ENCODE measurements at places on chromosomes 6 and 20.

DNA sequence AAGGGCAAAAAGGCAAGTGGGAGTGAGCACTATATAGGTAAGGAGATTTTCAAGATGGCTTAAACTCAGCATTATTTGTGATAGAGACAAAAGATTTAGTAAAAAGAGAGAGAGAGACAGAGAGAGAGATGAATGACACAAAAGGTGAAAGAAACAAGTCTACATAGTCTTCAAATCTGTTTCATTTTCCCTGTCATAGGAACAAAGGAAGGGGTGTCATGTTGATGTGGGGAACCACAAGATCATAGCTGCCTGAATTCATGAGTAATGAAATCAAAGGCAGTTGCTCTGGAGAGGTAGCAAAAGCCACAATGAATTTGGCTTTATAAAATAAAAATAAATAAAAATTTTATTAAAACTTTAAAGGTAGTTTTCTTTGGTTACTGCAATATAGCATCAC, 67.2 kb upstream of the PHIP start:
- DNase-seq: no peak

DNA sequence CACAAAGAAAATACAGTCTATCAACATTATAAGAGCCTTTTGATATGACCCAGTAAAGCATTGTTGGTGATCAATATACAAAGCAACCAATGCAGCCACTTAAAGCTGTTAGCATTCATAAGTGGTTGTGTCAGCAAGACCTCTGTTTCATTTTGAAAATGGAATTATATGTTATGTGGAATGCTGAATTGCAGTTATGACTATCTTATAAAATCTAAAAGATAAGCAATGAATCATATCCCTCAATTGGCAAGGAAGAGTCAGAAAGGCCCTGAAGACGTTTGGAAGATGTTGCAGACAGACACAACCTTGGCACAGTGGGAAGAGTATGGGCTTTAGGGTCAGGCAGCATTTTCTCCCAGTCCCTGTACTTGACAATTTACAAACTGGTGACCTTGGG, 93.8 kb upstream of the RNF217 start:
- DNase-seq: no peak

GRCh38 chr20:58645412-58645968, 5.6 kb upstream of the STX16 start:
- DNase-seq: no peak

GRCh38 chr6:106430466-106430865, 69.9 kb downstream of the CRYBG1 start:
- DNase-seq: no peak

GRCh38 chr6:90194371-90194841, 102.2 kb downstream of the BACH2 start:
- DNase-seq: no peak

- no peak for DNase-seq
Observed at GRCh38 chr6:49739423-49739822, 4.8 kb downstream of the CRISP3 start.

GRCh38 chr20:63858393-63859165, 2.7 kb upstream of the ABHD16B start:
- no peak for DNase-seq

DNA sequence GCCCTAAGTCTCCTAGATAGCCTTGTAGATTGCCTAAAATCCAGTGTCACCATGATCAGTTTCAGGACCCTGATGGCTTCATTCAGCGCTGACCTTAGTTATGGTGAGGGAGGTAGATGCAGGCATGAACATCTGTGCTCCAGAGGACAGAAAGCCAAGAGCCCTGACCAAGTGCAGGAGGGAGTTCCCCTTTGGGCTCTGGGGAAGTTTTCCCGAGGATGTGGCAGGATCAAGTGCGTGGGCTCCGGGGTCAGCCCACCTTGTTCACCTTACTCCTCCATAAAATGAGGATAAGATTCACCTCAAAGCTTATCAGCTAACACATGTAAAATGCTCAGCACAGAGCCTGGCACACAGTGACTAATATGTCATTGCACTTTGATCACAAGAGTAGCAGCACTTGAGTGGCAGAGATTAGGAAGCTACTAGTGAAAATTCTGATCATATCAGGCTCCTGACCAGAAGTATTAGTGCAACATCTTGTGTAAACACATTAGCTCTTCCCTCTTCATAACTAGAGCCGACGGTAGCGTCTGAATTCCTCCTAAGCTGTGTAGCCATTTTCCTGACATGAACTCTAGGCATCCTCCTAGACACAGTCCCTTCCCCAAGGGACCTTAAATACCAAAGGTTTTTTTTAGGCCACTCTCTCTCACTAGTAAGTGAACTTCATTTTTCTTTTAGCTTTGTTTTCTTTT, 125.2 kb downstream of the SULF2 start:
- DNase-seq: no peak

GRCh38 chr6:121597654-121598053, 162.2 kb downstream of the GJA1 start:
- no peak for DNase-seq

GRCh38 chr6:159689001-159689400, 4.0 kb downstream of the SOD2 start:
- no peak for DNase-seq

GRCh38 chr20:7856756-7857155, 83.5 kb downstream of the HAO1 start:
- DNase-seq: no peak

- DNase-seq: no peak
Observed at GRCh38 chr6:121652726-121653623, 217.5 kb downstream of the GJA1 start.

- DNase-seq: no peak
Observed at GRCh38 chr6:133863228-133863627, 25.7 kb upstream of the TCF21 start.

DNA sequence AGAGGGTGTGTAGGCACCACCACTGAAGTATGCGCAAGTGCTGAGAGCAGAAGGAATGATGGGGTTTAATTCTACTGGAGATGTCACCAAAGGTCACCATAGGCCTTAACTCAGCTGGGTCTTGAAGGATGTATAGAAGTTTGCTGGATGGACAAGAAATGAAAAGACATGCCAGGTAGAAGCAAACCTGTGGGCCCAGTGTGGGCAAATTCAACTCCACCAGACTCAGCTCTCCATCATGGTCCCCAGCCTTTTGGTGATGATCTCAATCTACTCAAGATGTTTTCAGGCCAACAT, 124.5 kb downstream of the SNX5 start:
- DNase-seq: no peak

- DNase-seq: no peak
Observed at GRCh38 chr6:160088069-160088783, 33.4 kb upstream of the SLC22A1 start.

DNA sequence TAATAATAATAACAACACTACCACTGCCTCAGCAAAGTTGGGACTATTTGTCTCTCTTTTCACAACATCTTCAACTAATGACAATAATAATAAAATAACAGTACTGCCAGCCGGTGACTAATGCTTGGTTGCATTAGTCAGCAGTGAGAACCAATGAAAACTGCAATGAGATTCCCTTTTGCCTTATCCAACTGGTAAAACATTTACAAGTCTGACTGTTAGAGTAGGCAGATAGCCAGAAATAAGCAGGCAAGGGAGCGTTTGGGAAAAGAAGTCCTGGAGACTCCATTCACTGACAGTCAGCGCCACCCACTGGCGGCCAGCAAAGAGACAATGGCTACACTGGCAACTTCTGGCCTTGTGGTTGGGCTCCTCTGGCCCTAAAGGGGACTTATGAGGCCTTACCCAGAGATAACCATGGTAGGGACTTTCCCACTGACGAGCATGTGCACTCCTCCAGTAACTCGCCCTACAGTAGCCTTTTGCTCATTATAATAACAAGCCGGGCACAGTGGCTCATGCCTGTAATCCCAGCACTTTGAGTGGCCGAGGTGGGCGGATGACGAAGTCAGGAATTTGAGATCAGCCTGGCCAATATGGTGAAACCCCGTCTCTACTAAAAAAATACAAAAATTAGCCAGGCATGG, 3.4 kb upstream of the NSFL1C start:
- DNase-seq: no peak

DNA sequence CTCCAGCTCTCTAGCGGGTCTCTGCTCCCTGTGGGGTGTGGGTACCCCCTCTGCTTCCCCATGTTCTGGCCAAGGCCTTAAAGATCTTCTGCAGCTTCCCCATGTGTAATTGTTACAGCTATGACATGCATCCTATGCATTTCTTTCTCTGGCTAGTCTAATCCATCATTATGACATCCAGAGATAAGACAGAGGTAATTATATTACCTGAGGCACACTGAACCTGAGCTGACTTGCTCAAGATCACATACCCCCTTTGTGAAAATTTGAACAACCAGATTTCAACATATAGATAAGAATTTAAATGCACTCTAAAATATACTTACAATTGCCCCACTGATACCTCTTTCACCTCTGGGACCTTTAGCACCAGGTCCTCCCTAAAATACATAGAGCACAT, 102.4 kb downstream of the COL12A1 start:
- no peak for DNase-seq

DNA sequence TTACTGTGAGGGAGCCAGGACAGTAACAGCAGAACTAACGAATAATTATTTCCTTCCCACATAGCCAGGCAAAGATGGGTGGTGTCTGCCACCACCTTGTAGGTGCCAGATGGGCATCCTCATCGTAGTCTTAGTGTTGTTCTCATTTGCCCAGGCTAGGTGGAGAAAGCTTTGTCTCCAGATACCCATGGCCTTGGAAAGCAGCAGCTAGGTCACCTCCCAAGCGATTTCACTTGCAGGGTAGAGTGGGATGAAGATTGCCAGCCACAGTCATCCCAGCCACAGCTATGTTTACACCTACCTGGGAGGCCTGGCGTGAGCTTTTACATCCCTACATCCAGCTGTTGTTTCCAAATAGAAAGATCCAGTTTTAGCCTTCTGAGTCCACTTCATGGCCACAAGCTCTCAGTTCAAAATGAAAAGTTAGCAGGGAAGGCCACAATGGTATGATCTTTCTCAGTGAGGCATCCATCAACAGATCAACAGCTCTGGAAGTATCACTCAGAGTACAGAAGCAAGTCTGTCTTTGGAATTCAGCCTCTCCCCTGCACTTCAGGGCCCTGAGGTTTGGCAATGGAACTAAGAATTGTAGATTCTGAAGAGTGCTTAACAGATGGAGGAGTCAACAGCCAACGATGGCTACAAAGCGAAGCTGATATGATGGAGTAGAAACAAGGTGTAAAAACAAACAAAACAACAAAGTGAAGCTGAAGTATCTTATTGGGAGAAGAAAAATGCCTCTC, 11.0 kb upstream of the SNRPC start:
- DNase-seq: no peak

DNA sequence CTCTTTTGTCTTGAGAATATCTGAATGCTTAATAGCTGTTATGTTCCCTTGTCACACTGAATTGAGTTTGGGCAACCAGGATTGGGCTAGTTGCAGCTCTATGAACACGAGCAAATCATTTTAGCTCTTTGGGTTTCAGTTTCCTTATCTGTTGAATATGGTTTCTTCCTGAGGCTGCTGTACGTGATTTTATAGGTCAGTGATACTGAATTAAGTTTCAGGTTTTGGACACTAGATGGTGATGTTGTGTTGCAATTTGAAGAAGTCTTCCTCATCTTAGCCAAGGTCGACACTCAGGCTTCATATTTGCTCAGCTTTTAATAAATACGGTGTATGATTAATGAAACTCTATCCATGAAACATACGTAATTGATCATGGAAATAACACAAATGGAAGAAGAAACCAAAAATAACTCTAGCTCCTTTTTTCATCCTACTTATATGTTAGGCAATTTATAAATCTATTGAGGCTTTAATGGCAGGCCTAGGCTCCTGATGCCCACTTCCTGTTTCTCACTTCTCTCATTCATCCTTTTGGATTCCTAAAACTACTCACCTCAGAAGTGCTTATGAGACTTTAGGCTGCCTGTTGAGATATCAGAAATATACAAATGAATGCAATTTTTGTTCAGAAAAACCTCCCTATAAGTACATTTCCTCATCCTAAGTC, 354.1 kb upstream of the MAP3K7 start:
- no peak for DNase-seq

DNA sequence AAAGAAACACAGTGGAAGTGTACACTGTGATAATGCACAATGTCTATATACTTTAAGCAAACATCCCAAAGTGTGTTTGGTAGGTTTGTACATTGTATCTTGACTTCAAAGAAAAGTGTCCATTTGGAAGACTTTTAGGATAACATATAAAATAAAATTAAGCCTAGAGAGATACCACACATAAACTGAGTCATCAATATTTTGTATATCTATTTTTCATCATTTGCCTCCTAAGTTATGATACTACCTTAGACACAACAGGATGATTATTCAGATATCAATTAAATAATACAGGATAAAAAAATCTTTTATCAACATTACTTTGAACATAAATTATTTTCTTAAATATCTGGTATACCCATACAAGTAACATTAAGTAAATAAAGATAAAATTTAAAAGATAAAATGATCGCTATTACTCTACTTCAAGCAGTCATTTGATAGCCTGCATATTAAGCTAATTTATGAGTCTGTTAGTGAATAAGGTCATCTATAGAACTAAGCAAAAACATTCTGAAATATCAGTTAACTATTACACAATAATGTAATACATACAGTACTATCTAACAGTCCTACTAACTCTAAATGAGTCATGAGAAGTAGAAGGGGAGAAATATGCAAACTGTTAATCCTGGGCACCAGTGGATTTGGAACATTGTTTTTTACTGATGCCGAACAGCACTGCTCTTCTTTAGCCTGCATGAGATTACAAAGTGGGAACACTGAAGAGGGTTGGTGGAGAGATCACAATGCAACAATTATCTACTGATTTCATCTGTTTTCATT, 158.4 kb upstream of the SIM1 start:
- DNase-seq: no peak

- DNase-seq: no peak
Observed at GRCh38 chr6:158848490-158848895, 29.3 kb upstream of the EZR start.

DNA sequence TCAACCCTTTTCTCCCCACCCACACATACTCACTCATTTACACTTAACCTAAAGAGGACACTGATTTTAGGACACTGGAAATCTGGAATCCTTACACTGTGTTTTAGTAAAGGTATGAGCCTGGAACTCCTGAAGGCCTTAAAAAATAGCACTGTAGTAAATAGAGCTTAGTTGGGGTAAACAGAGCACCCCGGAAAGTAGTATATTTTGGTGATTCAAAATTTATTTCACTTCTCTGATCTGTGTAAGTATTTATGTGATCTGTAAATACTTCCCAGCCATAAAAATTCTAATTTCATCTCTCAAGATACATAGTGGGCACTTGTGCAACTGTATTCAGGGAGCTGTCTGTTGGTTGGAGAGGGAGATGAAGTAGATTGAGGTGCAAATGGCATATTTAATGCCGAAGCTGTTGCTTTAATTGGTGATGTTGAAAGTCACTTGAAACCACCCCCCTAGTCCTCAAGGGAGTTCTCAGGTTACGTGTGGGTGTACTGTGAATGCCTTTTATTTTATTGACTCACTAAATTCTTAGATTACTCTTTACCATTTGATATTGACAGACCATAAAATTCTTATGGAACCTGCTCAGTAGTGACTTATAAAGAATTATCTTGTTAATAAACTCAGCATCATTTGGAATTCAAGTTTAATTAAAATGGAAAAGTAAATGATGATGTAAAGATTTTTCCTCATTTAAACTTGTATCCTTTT, 154.9 kb downstream of the SOX4 start:
- DNase-seq: no peak

Measured in stimulated activated CD8-positive, alpha-beta memory T cell treated with anti-CD3 and anti-CD28 coated beads, Interleukin-12 subunit alpha, Interleukin-12 subunit beta, amount 100 ng/mL, for 1 hour (primary cell).